SK-MEL-5 (cell line): ENCODE measurements at places on chromosomes 11 and 22. TPM values are rescaled to one million over a fixed set of nuclear protein-coding genes. Genes with fewer than 3 reads are reported as not detected.

The OR4C12 gene
- not detected in 2 replicates for total RNA-seq

The SNX15 gene
- total RNA-seq, result 6.2 and 7.4 TPM in 2 replicates

The ZBED5 gene
- 27.5 and 32.3 TPM in 2 replicates for total RNA-seq

The SEPTIN3 gene
- total RNA-seq, result 25.6 and 25.9 TPM in 2 replicates

The ARHGAP8 gene
- 0.32 and 0.87 TPM in 2 replicates for total RNA-seq

The NLRP6 gene
- 0.11 TPM in 1 of 2 replicates, not detected in the other for total RNA-seq

The APOBEC3G gene
- 9.8 and 14.0 TPM in 2 replicates for total RNA-seq

The BIK gene
- 8.0 and 9.2 TPM in 2 replicates for total RNA-seq

The TLCD5 gene
- total RNA-seq, result 7.8 and 9.5 TPM in 2 replicates
